ENCODE measurements at places on chromosomes 4 and X.

DNA sequence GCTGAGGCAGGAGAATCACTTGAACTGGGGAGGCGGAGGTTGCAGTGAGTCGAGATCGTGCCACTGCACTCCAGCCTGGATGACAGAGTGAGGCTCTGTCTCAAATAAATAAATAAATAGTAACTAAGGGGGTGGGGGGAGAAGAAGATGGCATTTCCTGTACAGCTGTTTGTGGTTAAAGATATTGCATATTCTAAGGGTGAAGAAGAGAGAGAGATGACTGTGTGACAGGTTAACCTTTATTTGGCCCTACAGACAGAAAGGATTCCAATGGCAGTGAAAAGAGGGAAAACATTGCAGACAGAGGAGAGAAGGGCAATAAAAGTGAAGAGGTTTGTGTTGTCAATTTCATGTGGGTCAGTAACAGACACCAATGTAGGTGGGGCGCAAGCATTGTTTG, 9.4 kb downstream of the TASL start:
- DNase-seq = no peak

- DNase-seq = peak; percentile 42
These were observed 129.0 kb upstream of the RASGEF1B start for GRCh38 chr4:81600520-81601357.

- DNase-seq = no peak
These were observed 14.7 kb upstream of the GSX2 start for GRCh38 chr4:54085284-54085683.

GRCh38 chr4:26839016-26839415, 21.6 kb upstream of the STIM2 start:
- no peak for DNase-seq

DNA sequence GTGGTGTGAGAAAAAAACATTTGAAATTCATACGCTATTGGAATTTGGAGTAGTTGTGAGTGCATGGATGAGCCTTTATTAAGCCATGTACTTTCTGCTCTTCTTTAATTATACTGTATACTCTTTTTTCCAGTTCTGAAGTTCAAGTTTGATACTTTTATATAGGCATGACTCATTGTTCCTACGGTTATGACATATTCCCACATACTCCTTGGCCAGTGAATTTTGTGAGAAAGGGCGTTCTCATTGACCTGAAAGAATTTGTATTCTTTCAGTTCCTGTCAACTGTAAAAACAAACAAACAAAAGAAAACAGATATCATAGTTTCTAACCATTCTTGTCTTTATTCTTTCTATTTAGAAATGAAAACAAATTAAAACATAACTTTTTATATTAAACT, 407.3 kb downstream of the MAPK10 start:
- DNase-seq = no peak

GRCh38 chr4:7209699-7210098, 17.4 kb downstream of the SORCS2 start:
- no peak for DNase-seq

DNA sequence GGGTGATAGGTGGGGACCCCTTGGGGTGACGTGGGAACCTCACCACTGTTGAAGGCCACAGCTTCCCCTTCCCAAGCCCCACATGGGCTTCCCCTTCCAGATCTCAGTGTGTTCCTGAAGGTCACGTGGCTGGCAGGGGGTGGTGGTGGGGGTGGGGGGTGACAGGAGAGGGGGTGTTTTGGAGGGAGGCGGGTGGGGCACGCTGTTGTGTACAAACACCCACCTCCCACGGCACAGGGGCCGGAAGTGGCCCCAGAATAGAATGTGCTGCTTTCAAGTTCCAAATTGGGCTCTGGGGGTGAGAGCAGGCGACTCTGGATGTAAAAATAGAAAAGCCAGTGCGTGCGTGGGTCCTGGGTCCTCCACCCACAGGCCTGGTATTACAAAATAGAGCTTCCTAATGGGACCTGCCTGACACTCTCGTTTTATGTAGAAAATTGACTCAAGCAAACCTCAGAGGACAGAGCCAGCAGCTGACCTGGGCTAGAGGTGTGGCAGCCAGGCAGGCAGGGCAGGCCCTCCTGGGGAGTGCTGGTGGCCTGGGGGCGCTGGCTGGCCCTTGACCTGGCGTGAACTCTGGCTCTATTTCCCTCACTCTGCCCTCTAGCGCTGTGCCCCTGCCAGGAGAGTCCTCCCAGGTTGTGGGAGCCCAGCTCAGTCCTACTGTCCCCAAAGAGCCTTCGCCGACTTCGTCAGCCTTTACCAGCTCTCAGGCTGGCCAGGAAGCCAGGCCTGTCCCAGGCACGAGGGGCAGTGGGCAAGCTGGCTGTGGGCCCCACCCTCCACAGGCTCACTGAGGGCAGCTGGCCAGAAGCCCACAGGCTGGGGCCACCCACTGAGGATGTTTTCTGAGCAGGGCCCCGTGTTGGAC, 5.4 kb upstream of the SH3BP2 start:
- no peak for DNase-seq

DNA sequence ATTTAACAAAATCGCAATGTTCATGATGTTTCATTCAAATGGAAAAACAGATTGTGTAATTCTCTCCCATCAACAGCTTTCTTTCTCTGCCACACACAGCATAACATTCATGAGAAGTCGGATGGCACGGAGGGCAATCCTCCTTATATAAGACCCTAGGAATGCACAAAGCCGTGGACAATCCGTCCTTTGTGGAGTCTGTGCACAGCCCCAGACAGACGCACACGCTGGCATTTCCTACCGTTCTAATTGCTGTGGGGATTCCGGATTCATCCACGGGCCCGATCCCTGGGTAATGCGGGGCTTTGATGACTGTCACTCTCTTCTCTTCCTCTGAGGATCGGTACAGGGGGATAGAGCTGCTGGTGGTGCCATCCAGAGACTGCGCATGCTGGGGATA, 121.9 kb upstream of the PDLIM3 start:
- peak; percentile 64 for DNase-seq

DNA sequence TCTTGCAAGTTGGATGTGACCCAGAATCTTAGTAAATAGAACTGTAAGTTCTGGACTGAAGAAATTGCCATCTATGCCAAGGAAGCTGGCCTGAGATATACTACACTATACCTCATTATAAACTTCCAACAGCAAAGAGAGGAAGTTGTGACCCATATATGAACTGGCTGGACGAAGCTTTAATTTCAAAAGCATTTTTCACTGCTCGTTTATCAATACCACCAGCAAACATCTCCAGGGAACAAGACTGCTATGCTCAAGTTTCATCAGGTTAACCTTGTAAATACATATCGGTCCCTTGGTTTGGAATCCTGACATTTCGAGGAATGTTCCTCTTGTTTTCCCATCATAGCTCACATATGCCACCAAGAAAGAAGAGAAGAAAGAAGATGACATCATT, 334.5 kb upstream of the IGFBP7 start:
- DNase-seq = no peak

GRCh38 chrX:153800746-153801145, 6.3 kb downstream of the SSR4 start:
- no peak for DNase-seq

All from neural progenitor cell (in vitro differentiated cells).